ENCODE measurements at places on chromosomes 13 and 19. TPM values are rescaled to one million over a fixed set of nuclear protein-coding genes. Genes with fewer than 3 reads are reported as not detected.

The PLK5 gene
- not detected for total RNA-seq

The KLK2 gene
- total RNA-seq: 0.18 TPM

The POLR2E gene
- total RNA-seq: 189 TPM

The IL17D gene
- total RNA-seq: 0.88 TPM

The ZNF627 gene
- 3.4 TPM for total RNA-seq

The CGB2 gene
- total RNA-seq: not detected

The ATP4B gene
- total RNA-seq: not detected

The ACTMAP gene
- 18.1 TPM for total RNA-seq

The NPAS1 gene
- total RNA-seq: 6.8 TPM

The C13orf46 gene
- total RNA-seq: 0.14 TPM

The PCDH20 gene
- total RNA-seq: not detected

The SLC5A5 gene
- total RNA-seq: 0.30 TPM

The SLC44A2 gene
- total RNA-seq: 9.1 TPM

The SERPINE3 gene
- total RNA-seq: 0.07 TPM

The UBE2L5 gene
- total RNA-seq: not detected

The CRLF1 gene
- total RNA-seq: 5.1 TPM

The TSHZ3 gene
- total RNA-seq: 2.2 TPM

The MAU2 gene
- total RNA-seq: 11.7 TPM

The RPS5 gene
- 2,504 TPM for total RNA-seq

The EPN1 gene
- total RNA-seq: 205 TPM

The ZSCAN4 gene
- not detected for total RNA-seq

The PSG11 gene
- not detected for total RNA-seq

The GNA15 gene
- 0.15 TPM for total RNA-seq

The LRRC8E gene
- total RNA-seq: 6.4 TPM

The UHRF1 gene
- total RNA-seq: 43.0 TPM

The CLDND2 gene
- total RNA-seq: 3.7 TPM

The CEACAM20 gene
- not detected for total RNA-seq

The IL11 gene
- 14.6 TPM for total RNA-seq

Measured in A549 treated with Hydrocortisone at 1 μM for 4 hours (cell line).